ENCODE measurements at places on chromosomes 4 and X.

DNA sequence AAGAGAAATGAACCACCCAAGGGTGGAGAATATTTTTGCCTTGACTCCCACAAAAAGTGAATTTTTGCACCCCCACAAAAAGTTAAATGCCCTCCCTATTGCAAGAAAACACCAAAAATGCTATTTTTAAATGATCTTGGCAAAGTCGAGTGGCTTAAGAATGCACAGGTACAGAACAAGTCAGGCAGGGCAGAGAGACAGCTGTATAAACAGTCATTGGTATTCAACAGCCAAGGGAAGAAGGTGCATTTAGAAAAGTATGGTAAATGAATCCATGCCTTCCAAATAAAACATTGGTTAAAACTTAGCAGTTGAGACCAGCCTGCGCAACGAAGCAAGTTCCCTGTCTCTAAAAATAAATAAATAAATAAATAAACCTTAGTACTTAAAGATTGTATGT lies 169.3 kb downstream of the CHIC2 start:
- no peak for DNase-seq

DNA sequence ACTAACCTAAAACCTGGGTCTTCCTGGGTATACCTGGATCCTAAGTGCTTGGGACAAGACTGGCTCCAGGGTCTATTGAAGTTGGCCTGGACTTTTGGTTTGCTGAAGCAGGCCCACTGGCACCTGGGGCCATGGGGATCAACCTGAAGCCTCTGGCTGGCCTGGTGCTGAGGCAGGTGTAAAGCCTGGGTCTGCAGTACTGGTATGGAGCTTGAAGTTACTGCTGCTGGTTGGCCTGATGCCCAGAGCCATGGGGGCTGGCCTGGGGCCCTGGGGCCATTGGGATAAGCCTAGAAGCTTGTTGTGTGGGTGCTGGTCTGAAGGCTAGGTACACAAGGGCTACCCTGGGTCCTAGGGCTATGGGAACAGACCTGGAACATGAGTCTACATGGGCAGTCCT lies 743.2 kb upstream of the GRIA3 start:
- no peak for DNase-seq

DNA sequence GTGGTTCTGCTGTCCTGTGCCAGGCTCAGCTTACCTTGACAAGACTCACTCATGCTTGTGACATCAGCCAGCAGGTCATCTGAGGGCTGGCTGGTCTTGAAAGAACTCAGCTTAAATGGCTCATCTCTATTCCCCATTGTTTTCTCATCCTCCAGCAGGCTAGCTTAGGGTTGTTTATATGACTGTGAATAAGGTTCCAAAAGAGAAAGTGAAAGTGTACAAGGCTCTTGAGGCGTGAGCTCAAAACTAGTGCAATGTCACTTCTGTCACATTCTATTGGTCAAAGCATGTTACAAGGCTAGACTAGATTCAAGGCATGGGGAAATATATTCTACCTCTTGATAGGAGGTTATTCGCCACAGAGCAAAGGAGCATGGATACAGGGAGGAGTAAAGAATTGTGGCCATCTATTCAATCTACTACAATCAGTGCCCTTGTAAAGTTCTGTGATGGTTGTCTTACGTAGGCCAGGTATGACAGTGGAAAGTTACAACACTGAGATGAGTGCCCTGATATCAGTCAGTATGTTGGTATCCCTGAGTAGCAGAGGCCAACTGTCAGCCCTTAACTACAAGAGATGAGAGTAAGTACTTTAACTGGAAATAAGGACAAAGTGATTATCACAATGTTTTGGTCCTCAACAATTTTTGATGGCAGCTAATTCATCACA lies 19.8 kb upstream of the TMLHE start:
- DNase-seq: no peak

DNA sequence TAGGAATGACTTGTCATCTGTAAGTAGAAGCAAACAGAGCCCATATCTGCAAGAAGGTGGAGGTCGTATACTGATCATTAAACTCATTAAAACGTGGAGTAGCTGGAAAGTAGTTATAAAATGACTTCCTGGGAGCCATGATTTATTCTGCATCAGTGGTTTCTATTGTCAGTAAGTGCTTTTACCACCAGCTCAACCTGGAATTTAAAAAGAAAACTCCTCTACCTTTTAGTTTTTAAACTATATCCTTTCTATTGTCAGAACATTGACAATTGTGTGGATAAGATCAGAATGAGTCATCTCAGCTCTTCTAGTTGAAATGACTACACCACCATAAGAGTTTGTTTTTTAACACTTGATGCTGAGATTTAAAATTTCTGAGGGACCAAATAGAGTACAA lies 651.2 kb upstream of the GALNT7 start:
- DNase-seq: no peak

- DNase-seq: no peak
These were observed 581.4 kb downstream of the RAB28 start for GRCh38 chr4:12902735-12903134.

DNA sequence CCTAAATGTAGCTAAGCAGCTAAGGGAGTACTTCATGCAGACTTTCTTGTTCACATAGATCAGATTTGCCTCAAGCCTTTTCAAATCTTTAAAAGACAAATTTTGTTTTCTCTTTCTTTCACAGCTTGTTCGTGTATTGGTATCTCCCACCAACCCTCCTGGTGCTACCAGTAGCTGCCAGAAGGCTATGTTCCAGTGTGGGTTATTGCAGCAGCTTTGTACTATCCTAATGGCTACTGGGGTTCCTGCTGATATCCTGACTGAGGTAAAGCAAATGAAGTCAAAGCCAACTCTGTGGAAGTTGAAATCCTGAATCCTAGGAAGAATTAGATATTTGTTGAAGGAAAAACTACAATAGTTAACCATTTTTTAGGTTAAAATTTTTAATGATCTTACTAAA lies 62.6 kb downstream of the USO1 start:
- no peak for DNase-seq

DNA sequence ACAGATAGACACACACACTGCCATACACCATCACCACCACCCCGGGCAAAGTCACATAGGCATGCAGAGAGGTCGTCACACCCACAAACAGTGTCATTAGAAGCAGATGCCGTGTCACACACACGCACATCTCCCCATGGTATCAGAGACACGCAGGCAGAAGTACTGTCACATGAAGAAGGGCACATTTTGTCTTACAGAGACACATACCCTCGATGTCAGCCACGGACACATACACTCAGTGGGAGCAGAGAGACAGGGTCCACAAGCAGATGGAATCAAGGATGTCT lies 3.3 kb downstream of the NALF2 start:
- no peak for DNase-seq

GRCh38 chrX:56785442-56785841 lies 56.4 kb downstream of the NBDY start:
- DNase-seq: no peak

- no peak for DNase-seq
These were observed 3.1 kb downstream of the MTMR1 start for GRCh38 chrX:150696331-150696730.

- DNase-seq: no peak
These were observed 996.1 kb upstream of the PABPC4L start for GRCh38 chr4:135197641-135198040.

- DNase-seq: no peak
These were observed 55.4 kb downstream of the DDX3X start for GRCh38 chrX:41389311-41389888.

DNA sequence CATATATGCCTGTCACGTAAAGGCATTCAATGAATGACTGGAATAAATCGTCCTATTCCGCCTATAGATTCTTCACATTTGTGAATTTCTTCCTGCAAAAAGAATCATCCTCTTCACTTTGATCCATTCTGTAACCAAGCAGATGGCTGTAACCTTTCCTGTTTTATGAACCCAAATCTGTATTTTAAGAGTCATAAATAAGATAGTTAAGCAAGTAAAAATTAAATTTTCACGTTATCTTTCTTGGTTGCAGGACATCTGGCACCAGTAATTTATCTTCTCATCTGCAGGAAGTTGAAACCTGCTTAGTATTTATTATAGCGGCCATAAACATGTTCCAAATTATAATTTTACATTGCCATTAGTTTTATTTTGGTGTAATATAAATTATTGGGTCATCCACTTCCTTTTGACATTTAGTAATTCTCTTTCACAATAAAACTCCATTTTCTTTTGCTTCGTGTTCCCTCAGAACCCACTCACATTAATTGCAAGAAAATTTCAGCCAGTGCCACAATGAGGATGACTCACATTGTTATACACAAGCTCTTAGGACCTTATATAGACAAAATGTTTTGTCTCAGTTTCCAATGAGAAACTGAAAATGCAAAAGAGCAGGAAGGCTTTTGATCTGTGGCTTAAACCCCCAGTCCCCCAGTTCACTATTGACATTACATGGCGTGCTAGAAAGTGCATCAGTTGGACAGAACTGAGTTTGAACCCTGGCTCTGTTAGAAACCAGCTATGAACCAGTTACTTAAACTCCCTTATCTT lies 51.1 kb downstream of the TMEM156 start:
- DNase-seq: no peak

DNA sequence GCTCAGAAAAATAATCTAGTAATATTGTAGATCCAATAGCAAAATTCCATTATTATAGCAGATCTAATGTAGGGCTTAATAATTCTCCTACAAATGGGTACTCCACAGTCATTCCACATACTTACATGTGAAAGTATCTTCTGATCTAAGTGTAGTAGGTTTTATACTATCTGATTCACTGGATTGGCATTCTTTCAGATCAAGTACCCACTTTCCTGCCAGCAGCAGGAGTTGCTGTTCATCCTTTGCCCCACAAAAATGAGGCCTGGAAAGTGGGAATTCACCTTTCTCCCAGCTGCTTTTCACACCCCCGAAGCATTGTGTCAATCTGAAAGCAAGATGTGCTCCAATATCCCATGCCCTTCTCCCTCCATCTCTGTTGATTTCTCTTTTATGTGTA lies 77.1 kb upstream of the RXFP1 start:
- DNase-seq: no peak

- DNase-seq: no peak
These were observed 28.4 kb downstream of the MAGEB16 start for GRCh38 chrX:35826503-35826902.

DNA sequence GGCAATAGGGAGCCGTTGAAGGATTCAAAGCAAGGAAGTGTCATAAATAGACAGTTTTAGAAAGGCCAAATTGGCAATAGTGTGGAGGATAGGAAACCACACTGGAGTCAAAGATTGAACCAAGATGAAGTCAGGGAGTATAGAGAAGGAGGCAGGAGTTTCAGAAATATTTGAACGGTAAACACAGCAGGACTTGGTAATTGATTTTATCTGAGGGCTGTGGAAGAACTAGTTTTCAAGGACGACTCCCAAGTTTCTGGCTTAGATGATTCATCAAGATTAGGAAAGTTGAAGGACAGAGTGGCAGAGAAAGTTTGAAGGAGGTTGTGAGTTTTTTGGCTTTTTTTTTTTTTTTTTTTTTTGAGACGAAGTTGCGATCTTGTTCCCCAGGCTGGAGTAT lies 11.5 kb upstream of the TMEM31 start:
- no peak for DNase-seq

- DNase-seq: no peak
These were observed 27.1 kb upstream of the IGFBP7 start for GRCh38 chr4:57137261-57137660.

- no peak for DNase-seq
These were observed 226.3 kb downstream of the KCNIP4 start for GRCh38 chr4:21722157-21722839.

DNA sequence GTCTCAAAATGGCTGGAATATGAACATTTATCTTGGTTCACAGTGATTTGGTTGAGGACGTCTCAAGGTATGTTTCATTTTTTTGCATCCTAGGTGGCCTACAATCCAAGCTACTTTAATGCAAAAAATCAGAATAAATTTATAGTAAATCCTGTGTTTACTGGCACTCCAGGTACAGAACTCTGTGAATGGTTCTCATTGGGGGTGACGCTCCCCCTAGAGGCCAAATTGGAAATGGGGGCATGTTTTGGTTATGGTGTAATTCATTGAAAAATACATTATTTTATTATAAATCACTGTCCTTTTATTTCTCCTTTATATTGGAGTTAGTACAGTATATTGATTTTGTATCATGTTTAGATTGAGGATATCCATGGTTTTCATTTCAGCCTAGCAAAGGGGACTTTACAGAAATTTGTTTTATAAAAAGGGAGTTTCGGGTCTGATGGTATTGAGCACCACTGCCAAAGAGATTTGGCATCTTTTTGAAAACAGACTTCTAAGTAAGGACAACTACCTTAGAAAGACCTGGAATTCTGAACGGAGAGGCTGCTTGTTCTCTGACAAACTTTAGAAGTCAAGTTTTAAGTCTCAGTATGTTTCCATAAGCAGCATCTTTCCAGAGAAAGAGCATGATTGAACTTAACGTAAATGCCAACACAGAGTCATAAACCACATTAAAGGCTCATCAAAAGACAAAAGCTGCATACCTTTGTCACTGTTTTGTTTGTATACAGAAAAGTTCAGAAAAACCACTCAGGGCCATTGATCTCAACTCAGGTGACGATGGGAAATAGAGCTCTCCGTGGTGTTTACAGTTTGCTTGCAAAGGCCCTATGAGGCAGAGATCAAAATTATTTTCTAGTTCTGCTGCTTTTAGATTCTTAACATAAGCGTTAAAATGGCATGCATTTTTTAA lies 19.4 kb downstream of the MTM1 start:
- no peak for DNase-seq

- DNase-seq: no peak
These were observed 7.1 kb upstream of the RGS12 start for GRCh38 chr4:3285558-3286334.

- DNase-seq: no peak
These were observed 7.6 kb upstream of the UNC5C start for GRCh38 chr4:95556207-95556859.

GRCh38 chrX:10178866-10179463 lies 22.2 kb downstream of the CLCN4 start:
- no peak for DNase-seq

DNA sequence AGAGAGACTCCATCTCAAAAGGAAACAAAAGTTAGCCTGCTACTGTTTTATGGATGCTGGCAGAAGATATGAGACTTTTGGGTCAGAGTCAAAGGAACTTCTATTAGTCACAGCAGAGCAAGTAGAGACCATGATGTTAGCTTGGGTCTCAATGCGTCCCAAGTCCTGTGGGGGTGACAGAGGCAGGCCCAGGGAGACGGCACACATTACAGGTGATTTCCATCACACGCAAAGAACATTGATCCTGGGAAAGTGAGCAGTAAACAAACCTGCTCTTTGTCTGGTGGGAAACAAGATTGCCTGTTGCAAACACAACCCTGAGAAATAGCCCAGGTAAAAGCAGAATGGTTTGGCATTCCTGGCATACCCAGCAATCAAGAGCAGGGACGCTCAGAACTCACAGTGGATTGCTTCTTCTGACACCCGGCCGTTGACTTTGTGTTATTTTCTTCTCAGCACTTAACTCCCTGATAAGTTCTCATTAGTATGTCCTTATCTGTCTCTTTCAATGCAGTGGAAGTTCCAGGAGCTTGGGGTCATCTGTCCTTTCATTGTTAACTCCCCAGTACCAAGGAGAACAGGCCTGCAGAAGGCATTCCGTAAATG lies 51.2 kb upstream of the LGI2 start:
- no peak for DNase-seq
